ENCODE measurements at places on chromosomes 16 and 17.

DNA sequence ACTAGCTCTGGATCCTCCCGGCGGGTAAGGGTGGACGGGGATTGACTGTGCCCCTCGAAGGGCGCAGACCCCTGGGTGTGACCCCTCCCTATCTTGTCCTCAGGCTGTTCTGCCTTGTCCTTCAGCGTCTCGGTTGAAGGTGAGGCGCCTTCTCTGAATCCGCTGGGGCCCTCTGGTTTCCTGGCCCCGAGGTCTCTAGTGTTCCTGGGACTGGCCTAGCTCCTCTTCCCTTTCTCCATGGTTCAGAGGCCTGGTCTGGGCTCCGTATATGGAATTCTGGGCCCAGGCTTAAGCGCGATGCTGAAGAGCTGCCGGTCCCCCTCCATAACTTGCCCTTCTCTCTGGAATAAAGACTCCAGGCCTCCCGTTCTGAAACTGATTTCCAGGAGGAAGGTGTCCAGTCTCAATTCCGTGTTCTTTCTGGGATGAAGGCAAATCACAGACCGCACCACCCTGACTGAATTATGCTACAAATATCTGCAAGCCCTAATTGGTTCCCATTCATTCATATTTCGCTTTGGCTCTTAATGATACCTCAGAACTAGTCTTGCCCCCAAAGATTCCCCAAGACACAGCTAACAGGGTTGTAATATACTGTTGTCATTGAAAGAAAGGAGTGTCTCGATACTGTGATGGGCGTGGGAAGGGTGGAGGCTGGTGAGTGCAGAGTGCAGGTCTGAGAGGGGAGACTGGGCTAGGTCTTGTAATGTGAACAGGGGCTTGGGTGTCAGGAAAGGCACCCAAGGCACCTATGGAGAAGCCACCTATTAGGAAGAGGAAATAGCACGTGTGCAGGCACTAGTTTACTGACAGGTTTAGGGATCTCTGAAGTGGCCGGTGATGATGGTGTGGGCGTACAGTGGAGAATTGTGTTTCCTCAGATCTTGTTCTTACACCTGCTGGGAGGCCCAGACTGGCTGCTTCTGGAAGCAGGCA is 851 bp downstream of the EDC4 start:
- no peak for DNase-seq

DNA sequence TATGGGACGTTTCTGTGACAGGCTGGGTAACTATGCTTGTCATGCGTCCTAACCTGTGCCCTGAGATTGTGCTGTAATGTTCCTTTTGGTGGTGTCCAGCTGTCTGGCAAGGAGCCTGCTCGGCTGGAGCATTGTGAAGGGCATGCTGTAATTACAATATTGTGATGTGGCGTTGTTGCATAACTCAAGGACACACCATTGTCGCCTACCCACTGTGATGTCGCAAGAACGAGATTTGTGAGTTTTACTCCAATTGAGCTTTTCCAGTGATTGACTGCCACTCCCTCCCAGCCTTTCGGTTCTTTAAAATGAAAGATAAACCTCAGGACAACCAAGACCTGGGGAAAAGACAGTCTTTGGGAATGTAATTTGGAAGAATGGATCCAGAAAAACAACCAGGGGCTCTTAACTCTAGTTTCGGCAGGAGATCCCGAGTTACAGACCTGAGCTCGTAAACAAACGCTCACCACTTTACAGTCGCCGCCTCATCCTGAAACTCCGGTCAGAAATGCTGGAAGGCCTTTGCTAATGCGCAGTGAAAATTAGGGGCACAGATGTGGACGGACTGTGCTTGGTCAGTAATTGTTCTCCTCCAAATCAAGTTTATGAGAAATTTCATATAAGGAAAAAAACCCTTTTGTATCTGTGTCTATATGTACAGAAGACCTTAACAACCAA is 1.3 kb downstream of the ZNF750 start:
- no peak for DNase-seq

GRCh38 chr17:16286947-16287562 is 66.2 kb downstream of the CENPV start:
- no peak for DNase-seq

- no peak for DNase-seq
These were observed 6.7 kb downstream of the TIMM22 start for GRCh38 chr17:1003633-1003971.

DNA sequence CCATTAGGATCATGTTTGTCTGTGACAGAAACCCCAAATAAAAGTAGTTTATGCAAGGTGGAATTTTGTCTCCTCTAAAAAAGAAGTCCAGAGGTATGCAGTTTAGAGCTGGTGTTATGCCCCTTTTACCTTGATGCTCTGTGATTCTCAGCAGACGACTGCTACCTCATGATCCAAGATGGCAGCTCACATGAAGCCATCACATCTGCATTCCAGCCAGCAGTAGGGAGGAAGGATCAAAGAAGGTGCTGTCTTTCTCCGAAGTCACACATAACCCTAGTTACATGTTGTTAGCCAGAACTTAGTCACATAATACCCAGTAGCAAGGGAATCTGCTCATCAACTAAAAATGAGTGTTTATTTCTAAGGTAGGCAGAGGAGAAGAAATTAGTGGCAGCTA is 135.7 kb upstream of the HS3ST2 start:
- no peak for DNase-seq
